ENCODE measurements at places on chromosomes 11 and 22.

- DNase-seq: no peak
Measured at GRCh38 chr11:78722786-78723185, 148.1 kb upstream of the NARS2 start.

- no peak for DNase-seq
Measured at GRCh38 chr22:36383110-36383581, 4.6 kb downstream of the MYH9 start.

DNA sequence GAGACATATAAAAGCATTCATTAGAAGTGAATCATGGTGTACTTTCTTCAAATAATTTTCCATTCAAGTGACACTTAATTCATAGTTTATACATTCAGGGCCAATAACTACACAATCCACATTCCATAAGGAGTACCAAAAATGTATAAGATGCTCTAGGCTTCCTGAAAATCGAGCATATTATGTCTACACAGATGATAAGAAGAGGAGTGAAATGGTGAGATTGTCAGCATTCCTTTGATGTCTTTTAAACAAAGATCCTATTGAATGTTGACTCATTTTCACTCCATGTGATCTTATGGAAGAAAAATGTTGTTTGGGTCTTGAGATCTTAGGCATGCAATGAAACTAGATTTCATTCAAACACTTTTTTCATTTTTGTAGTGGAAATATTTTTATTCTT, 843.2 kb downstream of the KCNA4 start:
- no peak for DNase-seq

- no peak for DNase-seq
Measured at GRCh38 chr11:133980665-133981064, 23.9 kb upstream of the IGSF9B start.

GRCh38 chr11:116275635-116276034, 497.2 kb downstream of the BUD13 start:
- no peak for DNase-seq

- DNase-seq: no peak
Measured at GRCh38 chr22:26901198-26901816, 243.9 kb downstream of the MIAT start.

DNA sequence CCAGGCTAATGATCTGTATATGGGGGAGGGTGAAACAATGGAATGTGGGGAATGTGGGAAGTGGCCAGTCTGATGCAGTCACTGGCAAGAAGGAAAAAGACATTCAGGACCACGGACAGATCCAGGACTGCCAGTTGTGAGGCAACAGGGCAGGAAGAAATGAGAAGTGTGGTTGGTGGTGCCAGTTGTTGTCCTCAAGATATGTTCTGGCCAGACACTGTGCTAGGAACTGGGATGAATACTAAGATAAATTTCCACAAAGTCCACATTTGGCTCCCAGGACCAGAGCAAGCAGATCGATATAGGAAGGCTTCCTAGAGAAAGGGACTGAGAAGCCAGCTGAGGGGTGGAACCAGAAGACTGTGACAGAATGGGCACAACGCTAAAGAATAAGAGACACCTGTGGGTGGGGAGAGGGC, 6.8 kb upstream of the TPBGL start:
- no peak for DNase-seq

DNA sequence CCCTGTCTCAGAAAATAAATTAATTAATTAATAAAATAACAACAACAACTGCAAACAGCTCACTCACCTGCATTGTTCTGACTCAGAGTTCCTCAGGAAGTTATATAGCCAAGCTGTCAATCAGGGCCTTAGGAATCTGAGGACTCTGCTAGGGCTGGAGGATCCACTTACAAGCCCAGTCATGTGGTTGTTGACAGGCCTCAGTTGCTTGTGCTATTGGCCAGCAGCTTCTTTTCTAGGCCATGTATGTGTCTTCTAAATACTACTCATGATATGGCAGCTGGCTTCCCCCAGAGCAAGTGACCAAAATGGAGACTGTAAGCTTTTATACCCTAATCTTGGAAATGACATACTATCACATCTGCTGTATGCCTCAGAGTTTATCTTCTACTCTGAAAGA, 20.8 kb upstream of the ATP5MG start:
- no peak for DNase-seq

DNA sequence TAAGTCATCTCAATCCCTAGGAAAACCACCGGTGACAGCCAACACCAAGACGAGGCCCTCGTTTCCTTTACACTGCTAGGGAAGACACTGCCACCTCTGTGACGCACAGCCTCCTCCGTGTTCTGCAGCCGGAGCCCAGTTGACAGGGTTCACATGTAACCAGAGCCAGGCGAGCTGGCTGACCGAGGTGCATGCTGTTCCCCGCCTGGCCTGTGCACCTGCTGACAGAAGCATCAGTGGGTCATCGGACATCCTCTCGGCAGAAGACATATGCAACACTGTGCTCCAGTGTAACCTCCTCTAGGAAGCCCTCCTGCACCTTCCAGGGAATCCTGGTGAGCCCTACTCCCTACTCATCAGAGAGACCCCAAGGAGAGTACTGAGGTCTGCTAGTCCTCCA, 114.2 kb upstream of the TP53AIP1 start:
- DNase-seq: no peak

DNA sequence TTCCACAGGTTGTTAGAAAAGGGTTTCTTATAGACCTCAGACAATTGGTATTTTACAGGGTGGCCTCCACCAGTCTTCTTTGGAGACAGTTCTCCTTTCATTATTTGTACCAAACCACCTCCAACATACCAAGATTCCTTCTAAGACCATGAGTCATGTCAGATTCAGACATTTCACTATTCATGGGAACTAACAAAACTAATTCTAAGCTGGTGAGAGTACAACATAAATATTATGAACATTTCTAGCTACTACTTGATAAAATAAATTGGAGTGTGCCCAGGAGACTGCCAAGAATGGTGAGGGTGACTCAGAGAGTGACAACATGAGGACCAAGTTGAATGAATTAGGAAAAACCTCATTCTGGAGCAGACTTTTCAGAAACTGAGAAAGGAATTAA, 494.6 kb upstream of the LRRC4C start:
- no peak for DNase-seq

DNA sequence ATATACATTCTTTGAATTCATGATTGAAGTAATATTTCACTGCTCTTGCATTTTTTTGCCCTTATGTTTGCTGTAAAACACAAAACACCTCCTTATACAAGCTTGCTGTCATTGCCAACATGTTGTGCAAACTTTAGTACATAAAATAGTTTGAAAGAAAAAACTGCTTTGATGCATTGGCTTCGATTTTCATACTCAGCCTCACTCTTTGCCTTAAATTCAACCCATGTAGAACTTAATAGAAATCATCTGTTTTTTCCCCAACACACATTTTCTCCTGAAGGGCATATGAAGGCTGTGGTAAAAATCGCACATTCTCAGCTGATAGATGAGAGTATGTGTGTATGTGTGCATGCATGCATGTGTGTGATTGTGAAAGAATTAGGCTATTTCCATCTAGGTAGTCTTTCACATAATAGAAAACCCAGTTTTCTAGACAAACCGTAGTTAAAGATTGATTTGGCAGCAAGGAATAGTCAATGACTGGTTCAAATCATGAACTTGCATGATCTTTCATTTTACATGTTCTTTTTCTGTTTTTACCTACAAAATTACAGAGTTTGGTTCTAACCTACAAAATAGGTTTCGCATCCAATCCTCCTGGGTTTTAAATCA, 72.8 kb upstream of the MTMR2 start:
- DNase-seq: no peak

DNA sequence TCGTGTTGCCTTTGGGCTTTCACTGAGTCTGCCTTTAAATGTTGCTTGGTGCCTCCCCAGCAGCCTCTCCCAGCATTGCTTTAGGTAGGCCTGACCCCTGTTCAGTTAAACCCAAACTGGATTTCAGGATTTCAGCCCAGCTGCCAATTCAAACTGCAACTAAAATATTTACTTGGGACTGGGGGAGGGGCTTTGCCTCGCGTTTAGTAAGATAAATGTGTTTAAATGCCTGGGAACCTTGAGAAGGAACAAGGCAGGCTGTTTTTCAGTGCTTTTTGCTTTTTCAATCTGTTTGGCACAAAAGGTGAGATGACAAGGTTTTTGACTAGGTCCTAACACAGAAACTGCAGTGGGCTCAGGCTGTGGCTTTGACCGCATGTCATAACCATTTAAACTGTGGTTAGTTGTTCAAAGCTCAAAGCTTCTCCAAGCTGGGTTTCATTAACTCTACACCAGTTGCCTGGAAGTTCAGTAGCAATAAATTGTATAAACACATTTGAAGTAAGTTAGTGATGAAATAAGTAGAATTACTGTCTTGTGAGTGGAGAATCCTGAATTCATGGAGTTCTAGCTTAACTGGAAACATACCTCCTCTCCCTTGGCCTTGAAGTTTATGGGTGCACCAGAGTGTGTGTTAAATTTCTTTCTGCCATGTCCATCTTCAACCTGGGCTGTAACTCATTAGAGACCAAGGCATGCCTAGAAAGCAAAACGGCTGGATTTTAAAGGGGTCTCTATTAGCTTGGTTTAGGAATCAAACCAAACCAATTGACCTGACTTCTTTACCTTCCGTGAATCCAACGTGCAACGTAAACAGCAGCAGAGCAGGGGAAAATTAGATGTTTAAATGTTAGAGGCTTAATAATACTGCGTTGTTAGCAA, 3.6 kb downstream of the PKNOX2 start:
- no peak for DNase-seq

DNA sequence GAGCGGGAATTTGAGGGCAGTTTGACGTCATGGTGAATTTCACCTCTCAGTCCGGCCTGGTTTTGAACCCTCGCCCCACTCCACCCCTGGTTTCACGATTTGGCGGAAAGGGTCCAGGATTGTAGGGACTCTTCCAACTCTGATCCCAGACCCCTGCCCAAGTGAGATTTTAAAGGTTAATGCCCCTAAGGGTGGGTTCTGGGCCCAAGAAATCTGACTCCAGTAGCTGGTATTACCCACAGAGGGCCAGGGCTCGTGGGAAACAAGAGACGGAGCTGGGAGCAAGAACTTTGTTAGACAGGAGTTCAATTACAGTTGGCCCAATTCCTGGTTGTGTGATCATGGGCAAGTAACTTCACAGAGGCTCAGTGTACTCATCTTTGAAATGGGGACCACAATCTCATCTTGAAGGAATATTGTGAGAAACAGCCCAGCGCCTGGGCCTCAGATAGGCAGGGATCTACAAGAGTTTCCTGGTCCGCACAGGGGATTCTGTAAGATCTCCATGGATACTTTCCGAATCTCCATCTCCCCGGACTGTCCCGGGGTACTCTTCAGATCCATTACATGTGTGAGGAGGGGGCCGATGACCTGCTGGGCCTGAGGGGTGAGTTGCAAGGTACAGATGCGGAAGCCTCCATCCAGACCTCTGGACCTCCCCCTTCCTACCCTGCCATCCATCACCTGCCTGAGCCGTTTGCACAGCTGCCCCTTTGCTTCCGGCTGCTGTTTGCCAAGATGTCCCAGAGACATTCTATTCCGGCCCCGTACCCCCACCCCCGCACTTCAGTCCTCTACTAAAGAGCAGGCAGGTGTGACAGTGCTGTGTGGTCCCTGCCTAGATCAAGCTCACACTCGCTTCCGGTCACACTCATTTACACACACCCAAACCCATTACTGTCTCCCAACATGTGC, 687 bp upstream of the CALCA start:
- DNase-seq: no peak

- DNase-seq: no peak
Measured at GRCh38 chr11:58992489-58992888, 53.2 kb downstream of the GLYATL1 start.

DNA sequence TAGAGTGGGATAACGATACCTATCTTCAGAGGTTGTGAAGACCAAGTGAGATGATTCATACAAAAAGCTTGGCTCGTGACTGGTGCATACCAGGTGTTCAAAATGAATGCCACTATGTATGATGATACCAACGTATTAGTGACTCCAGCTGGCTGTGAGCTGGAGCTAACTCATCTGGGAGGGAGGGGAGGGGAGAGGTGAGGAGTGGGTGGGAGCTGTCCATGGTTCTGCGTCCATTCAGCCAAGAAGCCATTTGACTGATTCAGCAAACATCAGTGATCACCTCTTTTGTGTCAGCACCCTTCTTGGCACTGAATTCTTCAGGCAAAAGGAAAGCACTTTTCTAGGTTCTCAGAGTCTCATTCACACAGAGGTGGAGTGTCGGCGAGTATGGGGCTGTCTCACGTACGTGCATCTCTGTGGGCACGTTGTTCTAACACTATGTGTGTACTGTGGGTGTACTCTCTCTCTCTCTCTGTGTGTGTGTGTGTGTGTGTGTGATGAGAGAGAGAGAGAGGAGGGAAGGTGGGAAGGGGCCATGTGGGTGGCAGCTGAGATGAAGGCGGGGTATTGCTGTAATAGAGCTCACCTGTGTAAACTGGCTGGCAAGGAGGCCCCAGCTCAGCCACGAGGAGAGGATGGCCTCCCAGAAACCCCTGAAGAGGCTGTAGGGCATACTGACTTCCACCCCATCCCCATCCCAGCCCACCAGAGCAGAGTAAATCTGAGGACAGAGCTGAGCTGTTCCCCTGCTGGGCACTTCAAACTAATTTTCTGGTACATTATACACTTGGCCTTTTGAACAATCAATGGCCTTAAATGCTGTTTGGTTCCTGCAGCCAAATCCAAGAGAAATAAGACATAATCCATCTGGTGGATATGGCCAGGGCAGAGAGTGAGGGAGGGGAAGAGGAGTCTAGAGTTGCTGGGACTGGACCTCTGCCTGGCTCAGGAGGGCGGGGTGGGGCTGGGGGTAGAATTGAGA, 96.1 kb upstream of the THY1 start:
- no peak for DNase-seq

DNA sequence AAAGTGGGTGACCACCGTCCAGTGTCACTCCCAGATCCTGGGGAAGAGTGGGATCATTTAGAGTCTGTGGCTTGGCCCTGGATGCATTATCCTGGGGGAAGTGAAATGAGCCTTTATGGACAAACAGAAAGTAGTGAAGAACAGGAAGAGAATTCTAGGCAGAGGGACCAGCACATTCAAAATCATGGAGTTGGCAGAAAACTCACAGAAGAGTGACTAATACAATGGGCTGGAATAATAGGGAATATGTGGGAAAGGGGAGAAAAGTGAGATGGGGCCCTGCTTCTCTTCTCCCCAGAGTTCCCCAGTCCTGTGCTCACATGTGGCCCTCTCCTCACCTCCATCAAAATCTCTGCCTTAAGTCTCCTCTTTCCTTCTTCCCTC, 84.3 kb downstream of the CCDC81 start:
- no peak for DNase-seq

DNA sequence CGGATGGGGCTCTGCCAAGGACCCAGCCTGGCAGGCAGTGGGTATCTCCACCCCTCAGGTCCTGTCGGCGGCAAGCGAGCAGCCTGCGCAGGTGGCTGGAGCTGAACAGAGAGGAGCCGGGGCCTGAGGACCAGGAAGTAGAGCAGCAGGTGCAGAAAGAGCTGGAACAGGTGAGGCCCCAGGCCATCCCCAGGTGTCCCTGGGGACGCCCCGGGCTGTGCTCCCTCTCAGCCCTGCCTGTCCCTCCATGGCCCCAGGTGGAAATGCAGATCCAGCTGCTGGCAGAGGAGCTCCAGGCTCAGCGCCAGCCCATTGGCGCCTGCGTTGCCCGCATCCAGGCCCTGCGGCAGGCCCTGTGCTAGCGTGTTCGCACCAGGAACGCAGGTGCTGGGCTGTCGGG, 44.0 kb downstream of the PISD start:
- no peak for DNase-seq

GRCh38 chr11:62399172-62399877, 19.5 kb upstream of the SCGB1A1 start:
- DNase-seq: no peak

GRCh38 chr22:18023509-18024275, 669 bp downstream of the MICAL3 start:
- DNase-seq: peak; percentile 19

GRCh38 chr11:5719703-5720495, 16.3 kb upstream of the OR56B1 start:
- no peak for DNase-seq

- no peak for DNase-seq
Measured at GRCh38 chr11:85725510-85726258, 39.7 kb upstream of the CCDC89 start.

All from NCI-H524 treated with DMSO at 0.1 percent for 48 hours (cell line).